AG10803 (cell line): ENCODE measurements at places on chromosomes 16 and 17.
A peak's percentile ranks its signal among the peaks of the same experiment; 100 is the strongest.

DNA sequence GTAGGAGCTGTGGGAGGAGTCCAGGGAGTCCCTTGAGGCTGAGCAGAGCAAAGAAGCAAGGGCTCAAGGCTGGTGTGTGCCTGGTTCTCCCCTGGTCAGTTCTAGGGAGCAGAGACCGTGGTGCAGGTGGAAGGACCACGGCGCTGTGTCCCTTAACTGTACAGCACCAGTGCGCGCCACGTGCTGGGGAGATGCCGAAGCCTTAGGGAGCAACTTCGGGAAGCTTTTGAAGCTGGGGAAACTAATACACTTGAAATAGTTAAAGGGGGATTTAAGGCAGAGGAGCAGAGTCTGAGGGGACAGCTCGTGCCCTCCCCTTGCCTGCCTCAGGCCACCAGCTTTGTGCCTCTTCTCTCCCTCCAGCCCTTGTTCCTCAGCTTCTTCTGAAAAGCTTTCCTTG, 27.5 kb downstream of the MINK1 start:
- DNase-seq: no peak

DNA sequence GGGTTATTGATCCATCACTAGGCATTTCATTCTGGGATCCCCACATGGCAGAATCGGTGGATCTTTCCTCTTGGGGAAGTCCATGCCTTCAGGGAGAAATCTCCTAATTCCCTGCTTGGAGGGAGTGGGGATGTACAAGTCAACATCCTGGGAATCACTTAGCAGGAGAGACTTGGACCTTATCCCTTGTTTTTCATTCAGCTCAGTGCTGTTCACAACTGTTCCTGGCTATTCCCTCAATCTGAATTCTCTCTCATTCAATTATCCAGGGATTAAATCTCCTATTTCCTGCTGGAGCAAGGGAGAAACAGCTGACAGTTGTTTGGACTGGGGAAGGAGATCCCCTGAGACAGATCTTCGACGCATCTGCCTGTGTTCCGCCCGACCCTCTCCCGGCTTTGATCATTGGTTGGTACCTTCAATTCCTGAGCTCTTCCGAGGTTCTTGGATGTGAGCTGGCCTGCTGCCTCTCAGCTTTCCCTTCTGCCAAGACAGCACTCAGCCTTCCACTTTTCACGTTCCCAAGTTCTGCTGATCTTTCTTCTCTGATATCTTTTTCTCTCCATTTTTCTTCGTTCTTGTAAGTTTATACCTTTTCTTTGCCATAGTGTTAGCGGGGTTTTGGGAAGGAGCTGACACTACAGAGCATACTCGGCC, 115.4 kb upstream of the GNAO1 start:
- no peak for DNase-seq

DNA sequence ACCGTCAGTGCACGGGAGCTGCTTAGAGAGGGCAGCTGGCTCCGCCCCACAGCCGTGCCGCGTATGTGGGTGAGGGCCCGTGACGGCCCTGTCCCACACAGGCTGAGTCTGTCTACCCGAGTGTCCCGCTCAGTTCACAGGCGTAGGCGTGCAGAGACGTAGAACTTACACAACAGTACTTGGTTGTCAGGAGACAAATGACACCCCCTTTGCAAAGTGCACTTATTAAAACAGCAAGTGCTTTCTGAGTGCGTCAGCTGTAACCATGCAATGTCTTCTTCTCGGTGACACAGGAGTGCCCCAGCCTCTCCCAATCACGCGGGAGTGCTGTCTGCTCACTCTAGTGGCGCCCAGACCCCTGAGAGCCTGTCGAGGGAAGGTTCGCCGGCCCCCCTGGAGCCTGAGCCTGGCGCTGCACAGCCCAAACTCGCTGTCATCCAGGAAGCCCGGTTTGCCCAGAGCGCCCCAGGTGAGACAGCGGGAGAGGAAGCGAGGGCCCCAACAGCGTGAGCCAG, 64.2 kb downstream of the FOXK2 start:
- DNase-seq: no peak

GRCh38 chr17:6384481-6384880, 50.4 kb downstream of the AIPL1 start:
- DNase-seq: no peak

GRCh38 chr16:51030516-51030915, 120.6 kb downstream of the SALL1 start:
- no peak for DNase-seq

DNA sequence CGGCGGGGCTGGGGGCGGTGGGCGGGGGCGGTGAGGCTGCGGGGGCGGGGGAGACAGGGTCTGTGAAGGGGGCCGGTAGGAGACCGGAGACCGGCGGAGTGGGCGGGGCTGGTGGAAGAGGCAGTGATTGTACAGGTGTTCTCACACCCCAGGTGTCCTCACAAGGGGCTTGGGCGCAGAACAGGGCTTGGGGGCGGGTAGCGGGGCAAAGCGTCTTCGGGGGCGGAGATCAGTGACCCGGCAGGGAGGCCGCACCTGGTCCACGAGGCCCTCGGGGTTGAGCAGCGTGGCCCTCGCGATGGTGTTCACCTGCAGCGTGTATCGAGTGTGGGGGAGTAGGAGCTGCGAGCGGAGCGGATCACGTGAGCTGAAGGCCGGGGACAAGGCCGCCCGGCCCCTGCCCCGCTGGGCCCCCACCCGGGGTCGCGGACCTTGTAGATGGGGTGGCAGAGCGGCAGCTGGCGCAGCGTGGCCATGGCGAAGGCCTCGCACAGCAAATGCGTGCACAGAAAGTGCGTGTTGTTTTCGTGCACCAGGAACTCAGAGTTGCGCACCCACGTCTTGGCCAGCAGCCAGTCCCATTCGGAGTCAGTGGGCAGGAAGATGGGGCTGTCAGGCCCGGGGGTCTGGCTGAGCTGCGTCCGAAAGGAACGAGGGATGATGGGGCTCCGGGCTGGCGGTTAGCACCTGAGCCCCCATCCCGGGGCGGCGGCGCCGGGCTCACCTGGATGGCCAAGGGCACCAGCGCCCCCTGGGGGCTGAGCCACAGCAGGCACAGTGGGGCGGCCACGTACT, 8.5 kb downstream of the ALOXE3 start:
- no peak for DNase-seq

- DNase-seq: peak; percentile 70
These were observed 115.5 kb upstream of the COX10 start for GRCh38 chr17:13953841-13954240.

DNA sequence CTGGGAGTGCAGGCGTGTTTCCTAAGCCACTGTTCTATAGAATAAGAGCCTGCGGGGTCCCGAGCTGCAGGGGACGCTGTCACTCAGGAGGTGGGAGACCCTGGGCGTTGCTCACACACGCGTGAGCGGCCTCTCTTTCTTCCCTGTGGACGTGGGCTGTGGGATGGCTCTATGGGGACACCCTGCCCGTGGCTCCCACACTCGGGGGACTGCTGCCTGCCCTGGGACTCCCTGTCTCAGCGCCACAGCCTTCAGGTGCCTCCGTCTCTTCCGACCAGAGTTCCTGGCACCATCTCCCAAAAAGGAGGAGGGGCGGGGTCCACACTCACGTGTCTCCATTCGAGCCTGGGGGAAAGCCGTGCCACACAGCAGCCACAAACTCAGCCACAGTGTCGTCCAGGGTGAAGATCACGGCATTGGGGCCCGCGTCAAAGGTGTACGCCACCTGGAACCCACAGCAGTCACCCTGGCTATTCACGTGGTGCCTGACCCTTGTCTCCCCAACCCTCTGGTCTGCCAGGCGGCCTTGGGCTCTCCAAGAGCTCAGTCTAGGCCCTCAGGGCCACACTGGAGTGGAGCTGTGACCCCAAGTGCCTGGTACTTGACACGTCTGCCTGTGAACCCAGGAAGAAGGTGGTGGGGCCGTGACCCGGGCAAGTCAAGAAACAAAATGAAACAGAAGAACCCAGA, 3.7 kb upstream of the CYBA start:
- DNase-seq: no peak

GRCh38 chr17:82845163-82845807, 5.5 kb upstream of the ZNF750 start:
- DNase-seq: no peak

DNA sequence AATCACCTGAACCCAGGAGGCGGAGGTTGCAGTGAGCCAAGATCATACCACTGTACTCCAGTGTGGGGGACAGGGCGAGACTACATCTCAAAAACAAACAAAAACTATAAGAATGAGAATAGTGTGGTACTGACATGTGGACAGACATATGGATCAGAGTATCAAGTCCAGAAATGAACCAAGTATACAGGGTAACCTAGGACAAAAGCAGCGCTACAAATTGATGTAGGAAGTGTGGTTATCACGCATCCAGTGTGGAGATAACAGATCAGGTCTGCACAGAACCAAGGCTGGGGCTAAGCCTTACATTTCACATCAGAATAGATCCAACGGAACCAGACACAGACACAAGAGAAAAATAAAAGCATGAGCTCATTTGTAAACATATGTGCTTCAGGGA, 23.0 kb upstream of the C16orf95 start:
- DNase-seq: no peak

GRCh38 chr16:72876981-72877373, 171.0 kb downstream of the ZFHX3 start:
- peak; percentile 54 for DNase-seq

DNA sequence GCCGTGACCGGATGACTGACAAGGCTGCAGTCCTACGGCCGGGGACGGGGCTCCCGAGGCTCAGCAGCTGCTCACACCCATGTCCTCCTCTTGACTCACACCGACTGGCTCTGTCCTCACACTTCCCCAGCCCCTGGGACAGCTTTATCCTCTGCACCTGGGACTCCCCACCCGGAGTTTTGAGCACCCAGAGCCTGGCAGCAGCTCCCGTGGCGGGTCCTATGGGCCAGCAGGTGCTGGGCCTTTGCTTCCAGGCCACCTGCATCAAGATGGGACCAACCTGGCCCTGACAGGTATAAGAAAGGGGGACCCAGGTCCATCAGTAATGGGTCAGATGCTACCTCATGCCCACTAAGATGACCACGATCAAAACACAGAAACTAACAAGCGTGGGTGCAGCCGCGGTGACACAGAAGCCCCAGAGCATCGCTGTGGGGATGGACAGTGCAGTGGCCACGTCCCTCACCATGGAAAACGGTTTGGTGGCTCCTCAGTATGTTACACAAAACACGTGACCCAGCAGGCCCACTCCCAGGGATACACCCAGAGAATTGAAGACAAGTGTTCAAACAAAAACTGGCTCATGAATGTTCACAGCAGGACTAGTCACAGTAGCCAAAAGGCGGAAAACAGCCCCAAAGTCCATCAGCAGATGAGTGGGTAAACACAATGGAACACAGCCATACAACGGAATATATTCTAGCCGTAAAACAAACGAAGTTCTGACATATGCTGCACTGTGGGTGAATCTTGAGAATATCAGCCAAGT, 3.3 kb upstream of the NOTUM start:
- no peak for DNase-seq

GRCh38 chr17:72915625-72916081, 176.8 kb downstream of the SLC39A11 start:
- no peak for DNase-seq

DNA sequence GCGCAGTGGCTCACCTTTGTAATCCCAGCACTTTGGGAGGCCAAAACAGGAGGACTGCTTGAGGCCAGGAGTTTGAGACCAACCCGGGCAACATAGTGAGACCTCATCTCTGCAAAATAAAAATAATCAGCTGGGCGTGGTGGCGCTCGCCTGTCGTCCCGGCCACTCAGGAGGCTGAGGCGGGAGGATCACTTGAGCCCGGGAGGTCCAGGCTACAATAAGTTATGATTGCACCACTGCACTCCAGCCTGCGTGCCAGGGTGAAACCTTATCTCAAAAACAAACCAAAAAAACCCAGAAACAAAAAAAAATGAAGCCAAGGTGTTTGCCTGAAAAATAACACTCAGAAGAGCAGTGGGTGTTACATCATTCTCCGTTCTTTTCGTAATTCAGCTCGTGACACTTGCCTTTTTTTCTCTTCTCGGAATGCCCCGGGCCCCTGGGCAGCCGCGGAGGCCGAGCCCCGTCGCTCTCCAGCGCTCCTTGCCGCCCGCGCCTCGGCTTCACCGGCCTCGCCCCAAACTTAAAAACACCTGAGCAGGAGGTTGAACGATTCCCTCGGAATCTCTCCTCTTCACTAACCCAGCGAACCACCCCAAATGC, 17.0 kb downstream of the PRCD start:
- DNase-seq: peak; percentile 55

- peak; percentile 11 for DNase-seq
These were observed 825 bp downstream of the BLMH start for GRCh38 chr17:30290696-30291542.

- DNase-seq: peak; percentile 22
These were observed 76.7 kb upstream of the CBX4 start for GRCh38 chr17:79915850-79916430.
